ENCODE measurements at places on chromosomes 3 and 15. TPM values are rescaled to one million over a fixed set of nuclear protein-coding genes. Genes with fewer than 3 reads are reported as not detected.

Gene COL8A1
- 7.8 TPM for polyA plus RNA-seq

Gene TRPM1
- 0.24 TPM for polyA plus RNA-seq

Gene KLHDC8B
- polyA plus RNA-seq: 43.4 TPM

Gene MPI
- polyA plus RNA-seq: 68.7 TPM

Gene GUCA1C
- 0.18 TPM for polyA plus RNA-seq

Gene CPNE9
- 0.07 TPM for polyA plus RNA-seq

Gene SERPINI2
- polyA plus RNA-seq: 0.78 TPM

- no peak for DNase-seq
Observed at GRCh38 chr3:146308222-146308621, 57.3 kb upstream of the PLSCR4 start.

DNA sequence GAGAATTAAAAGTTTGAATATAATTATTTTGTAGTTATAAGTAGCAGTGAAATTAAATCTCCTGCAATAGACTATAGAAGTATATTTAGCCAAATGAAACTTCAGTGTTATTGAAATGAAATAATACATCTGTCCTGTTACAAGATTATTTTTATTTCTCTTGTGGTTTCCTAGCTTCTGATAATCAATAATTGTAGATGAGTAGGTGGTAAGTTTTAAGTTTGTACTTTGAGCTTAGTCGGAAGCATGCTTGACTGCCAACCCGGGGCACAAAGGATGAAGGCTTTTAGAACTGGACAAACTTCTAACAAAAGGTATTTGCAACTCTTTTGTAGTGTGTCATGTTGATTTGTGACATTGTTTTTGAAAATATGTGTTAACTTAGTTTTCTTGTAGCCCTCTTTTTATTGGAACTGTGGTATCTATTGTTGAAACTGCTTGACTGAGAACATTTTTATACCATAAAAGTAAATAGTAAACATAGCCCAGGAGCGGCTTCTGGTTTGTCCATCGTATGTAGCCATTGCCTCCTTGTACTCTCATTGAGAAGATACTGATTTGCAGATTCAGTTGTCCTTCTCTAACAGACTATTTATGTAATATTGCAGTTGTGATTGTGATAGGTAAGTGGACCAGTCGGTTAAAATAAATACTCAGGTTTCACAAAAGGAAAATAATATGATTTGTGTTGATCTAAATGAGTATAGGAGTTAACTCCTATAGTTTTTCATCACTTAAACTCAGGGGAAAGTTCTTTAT is 2.9 kb downstream of the CTNNB1 start:
- no peak for DNase-seq

DNA sequence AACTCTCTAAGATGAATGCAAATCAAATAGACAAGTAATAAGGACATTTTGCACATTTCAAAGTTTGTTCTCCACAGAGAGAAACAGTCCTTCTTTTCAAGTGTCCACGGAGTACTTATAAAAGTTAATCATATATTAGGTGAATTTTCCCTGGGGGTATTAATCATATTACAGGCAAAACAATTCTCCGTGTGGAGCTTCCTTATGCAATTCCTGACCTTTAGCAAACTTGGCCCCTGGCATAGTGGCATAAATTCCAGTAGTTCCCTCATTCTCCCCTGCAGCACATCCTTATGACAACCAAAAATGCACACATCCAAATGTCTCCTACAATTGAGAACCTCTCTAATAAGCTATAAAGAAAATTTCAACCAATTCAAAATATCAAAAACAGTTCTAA is 34.4 kb downstream of the FSIP1 start:
- no peak for DNase-seq

DNA sequence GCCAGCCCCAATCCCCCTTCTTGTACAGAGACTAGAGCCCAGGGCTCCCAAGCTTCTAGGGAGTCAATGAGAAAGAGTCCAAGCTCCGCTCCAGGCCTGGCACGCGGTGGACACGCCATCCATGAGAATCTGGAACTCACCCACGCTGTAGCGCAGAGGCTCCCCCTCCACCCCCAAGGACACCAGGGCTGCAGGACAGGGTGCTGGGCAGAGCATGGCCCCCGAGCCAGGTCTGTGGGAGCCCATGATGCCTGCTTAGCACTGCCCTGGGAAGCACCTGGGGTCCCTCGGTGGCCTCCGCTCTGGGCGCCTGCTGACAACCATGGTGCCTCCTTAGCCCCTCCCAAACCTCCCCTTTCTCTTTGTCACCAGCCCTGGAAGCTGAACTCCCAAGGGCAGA is 28.5 kb downstream of the ACSBG1 start:
- DNase-seq: no peak

DNA sequence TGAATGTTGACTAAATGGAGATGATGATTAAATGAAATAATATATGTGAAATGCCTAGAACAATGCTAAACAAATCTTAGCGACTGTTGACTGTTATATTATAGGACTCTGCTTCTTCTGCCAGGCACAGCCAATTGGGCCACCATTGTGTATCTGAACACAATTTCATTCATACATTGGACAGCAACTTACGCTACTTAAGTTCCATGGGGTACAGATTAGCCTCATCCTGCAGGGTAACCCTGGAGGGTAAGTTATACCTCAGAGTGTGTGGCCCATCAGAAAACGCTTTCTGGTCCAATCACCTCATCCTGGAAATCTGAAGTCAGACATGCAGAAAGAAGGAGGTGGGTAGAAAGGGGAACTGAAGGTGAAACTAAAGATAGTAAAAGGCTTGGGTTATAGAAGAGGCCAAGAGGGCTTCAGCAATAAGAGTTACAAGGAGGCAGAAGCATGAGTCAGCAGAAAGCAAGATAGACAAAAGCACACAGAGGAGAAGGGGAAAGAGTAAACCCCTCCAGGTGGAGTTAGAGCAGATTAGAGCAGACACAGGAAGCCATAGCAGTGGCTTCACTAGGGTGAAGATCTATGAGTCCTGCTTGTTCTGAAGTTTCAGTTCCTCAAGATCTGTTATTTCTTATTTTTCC is 119.3 kb upstream of the SLC24A5 start:
- DNase-seq: no peak

GRCh38 chr15:68821841-68822381 is 1.2 kb upstream of the ANP32A start:
- DNase-seq: no peak

GRCh38 chr3:181541414-181541813 is 170.3 kb upstream of the SOX2 start:
- DNase-seq: no peak
